NCI-H1436 (cell line): ENCODE measurements at places on chromosomes 1 and 21.

DNA sequence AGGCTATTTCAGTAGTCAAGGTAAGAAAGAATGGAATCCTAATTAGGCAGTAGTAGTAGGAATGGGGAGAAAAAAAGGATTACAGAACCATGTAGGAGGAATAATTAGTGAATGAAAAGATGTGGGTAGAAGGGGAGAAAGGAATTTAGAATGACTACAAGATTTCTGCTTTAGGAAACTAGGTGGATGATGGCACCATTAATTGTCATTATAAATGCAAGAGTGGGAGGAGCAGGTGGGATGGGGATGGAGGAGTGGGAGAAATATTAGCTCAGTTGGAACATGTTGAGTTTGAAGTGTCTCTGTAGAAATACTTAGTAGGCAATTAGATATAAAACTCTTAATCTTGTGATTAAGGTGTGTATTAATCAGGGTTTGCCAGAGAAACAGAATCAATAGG lies 50.0 kb upstream of the C21orf91 start:
- DNase-seq, result no peak

DNA sequence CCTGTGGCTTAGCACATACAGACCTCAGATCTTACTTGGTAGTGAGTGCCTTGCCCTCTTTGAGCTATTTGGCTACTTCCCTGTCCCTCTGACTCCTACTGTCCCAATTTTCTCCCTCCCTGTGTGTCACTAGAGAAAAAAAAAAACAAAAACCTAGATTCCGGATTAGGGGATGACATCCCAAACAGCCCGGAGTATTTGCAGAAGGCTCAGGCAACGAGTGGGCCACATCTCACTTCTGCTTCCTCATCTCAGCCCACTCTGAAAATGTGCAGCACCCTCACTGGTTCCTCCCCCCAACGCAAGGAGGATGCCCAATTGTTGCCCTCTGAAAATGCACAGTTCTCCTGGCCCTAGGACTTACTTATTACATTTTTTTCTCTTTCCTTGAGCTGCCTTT lies 4.9 kb downstream of the NHLH1 start:
- DNase-seq, result no peak

DNA sequence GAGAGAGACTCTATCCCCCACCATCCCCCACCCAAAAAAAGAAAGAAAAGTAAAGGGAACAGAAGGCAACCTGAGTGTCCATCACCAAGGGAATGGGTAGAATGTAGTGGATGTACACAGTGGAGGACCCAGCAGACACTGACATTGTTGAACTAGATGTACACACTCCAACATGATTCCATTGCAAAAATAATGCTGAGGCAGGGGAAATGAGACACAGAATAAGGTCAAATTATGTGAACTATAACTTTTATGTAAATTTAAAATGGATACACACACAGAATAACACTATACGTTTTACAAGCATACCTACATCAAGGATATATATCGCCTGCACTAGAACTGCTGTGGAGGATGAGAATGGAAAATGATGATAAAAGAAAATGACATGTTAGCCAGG lies 34.8 kb downstream of the PTAFR start:
- DNase-seq, result no peak

DNA sequence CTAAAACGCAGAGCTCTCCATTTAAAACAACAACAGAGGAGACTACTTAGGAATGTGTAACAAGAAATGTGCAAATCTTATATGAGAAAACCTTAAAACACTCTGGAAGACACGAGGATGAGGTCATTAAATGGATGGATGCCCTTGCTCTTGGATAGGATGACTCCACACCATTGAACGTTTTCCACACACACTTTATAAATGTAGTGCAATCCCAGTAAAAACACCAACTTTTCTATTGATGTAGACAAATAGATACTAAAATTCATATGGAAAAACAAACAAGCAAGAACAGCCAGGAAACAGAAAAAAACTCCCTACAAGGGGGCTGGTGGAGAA lies 18.4 kb upstream of the COL6A1 start:
- DNase-seq, result no peak

- DNase-seq, result no peak
Measured at GRCh38 chr1:30514945-30515344, 208.4 kb downstream of the MATN1 start.

DNA sequence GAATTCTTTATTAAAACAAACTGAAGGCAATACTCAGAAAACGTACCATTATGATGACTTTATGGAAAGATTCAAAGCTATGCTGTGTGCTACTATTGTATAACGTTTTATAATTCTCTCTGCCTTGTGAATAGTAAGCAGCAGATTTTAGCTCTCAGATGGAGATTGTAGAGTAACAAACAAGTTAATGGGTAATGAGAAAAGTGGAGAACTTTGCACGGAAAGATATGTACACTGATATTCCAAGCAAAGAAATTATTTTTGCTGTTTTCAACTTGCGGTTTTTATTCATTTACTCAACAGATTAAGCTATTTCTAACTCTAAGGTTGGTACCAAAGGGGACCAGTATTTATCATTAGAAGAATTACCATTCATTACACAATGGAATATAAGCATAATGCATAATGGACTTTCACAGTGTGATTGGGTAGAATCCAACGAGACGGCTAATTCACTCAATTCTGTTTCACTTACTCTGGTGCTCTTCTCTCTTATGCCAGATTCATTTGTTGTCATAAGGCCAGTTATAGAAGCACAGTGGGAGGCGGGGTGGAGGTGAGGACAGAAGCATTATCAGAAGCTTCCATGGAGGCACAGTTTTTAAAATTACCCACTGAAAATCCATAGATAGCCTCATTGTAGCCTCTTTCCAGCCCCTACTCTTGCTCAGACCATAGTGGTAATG lies 38.6 kb downstream of the ATP1B1 start:
- DNase-seq, result no peak

DNA sequence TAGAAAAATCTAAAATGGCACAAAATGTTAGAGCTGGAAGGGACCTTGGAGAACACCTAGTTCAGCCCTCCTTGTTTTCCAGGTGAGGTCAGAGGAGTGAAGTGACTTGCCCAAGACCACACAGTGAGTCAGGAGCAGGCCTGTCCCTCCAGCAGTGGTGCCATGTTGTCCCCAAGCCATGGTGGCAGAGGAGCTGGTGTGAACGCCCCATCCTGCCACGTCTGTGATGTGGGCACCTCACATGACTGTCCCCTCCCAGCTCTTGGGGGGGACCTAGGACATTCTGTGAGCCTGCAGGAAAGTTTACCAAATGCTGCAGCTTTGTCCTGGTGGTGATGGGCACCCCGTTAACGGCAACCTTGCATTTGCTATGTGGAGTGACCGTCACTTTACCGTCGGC lies 66.2 kb downstream of the SCCPDH start:
- no peak for DNase-seq

DNA sequence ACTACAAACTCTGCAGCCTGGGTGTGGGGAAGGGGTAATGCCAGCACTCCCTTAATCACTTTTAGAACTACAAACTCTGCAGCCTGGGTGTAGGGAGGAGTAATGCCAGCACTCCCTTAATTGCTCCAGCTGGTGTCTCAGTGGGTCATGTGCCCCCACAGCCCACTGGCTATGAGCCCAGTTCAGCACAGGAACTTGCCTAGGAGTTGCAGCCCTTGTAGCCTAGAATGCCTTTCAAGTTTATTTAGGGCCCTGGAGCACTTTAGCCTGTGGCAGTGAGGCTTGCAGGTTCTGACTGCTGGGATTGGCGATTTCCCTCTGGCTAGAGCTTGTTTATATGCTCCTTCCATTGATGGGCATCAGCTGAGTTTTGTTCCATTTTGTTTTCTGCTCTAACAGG lies 17.1 kb downstream of the VN1R5 start:
- no peak for DNase-seq

GRCh38 chr1:107648071-107648470 lies 316.9 kb downstream of the VAV3 start:
- DNase-seq, result no peak
